Spleen (tissue), 13 donors: ENCODE measurements at places on chromosomes 5 and 9. TPM values are rescaled to one million over a fixed set of nuclear protein-coding genes. Genes with fewer than 3 reads are reported as not detected.

STXBP1 gene
- total RNA-seq: 26.0 TPM

ORM2 gene
- total RNA-seq: not detected

PIGO gene
- total RNA-seq: 21.0 TPM

ARHGEF28 gene
- 9.1 TPM for total RNA-seq

CTNND2 gene
- 22.3 TPM for total RNA-seq

GRCh38 chr5:172048170-172048422, 41.7 kb upstream of the FBXW11 start:
- DNase-seq: no peak

DNA sequence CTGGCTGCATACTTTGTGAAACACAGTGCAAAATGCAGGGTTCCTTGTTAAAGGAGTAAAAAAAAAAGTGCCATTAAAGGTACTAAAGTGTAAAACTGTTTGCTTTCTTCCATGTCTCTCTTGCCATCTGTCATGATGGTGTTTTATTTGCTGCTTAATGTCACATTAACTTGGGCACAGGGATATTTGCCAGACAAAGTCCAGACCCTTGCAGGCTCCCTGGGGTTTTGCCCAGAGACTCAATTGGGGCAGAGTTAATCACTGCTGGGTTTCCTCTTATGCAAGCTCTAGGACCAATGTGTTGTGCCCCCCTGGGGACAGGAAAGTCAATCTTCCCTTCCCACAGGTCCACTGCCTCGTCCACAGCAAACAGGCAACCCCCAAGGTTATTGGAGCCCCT, 274.3 kb upstream of the SGCD start:
- no peak for DNase-seq

DNA sequence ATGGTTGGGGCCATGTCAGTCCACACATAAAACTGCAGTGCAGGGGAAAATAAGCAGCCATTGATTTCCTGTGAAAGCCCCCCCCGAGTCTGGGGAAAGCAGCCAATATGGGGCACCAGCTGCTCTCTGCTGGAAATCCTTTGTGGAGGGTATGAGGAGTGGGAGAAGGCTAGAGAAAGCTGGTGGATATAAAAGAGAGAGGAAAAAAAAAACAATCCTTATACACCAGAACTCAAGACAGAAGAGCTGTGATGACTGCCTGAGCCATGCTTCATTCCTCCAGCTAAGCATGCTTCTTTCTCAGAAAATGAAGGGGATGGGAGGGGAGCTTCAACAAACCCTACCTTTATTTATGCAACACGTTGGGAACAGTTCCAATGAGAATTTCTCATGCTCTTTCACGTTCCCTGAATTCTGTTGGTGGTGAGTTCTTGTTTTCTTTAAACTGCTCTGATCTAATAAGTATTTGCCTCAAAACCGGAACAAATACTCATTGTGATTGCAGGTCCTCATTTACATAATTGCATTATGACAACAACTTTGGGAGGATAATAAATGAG, 688.0 kb upstream of the SEMA6A start:
- no peak for DNase-seq

DNA sequence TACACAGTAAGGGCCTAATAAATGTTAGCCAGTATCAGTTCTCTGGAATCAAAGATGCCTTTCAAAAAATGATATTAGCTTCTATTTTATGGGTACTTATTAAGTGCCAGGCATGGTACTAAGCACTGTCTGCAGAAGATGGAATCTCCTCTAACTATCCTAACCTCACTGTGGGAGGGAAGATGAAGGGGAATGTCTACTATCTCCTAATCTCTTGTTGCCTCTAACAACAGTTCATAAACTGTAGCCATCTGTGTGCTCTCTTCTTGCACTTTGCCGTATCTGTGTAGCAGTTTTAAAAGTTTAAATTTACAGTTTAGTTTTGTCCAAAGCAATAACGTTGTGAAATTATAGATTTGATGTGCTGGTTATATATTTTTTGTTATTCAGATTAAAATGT, 99.6 kb upstream of the CCDC112 start:
- no peak for DNase-seq

DNA sequence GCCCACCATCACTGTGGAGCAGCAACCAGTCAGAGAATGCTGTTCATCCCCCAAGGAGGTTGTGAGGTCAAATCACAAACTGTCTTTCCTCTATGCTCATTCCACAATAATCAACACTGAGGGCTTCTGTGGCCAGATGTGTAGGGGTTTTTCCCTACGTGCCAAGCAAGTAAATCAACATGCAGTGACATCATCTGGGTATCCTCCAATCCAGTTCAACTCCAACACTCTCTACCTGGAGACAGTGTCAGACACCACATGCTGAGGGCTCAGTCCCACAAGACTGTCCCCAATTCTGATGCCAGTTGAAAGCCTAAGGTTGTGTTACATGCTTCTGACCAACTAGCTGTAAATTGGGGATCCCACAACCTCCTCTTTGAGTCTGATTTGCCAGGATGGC, 57.3 kb upstream of the DMRT1 start:
- DNase-seq: no peak

DNA sequence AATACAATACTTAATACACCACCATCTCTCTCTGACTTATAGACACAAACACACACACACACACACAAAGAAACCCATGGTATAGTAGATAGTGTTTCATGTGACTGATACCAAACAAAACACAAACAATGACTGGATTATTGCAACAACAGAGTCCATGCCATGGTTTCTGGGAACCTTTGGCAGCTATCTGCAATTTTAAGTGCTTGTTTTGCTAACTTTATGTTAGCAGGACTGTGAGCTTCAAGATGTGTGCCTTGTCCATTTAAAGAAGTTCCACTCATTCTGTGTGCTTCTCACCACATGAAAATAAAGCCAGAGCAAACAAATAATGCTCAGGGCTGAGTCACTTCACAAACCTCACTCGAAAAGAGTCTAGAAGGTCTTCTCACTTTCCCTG, 15.1 kb upstream of the LURAP1L start:
- no peak for DNase-seq

DNA sequence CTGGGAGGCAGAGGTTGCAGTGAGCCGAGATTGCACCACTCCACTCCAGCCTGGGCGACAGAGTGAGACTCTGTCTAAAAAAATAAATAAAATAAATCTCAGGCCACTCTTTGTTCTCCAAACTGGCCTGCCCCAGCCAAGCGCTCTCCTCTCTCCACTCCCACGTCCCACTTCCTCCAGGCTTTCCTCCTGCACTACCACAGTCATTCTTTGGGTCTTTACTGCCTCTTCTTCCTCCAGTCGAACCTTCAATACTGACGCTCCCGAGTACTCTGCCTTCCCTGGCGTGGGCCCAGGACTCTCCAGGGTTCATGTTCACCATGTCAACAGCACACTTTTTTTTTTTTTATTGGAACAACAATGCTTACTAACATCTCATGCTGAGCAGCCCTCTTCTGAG, 23.9 kb downstream of the RNF130 start:
- DNase-seq: no peak

- DNase-seq: no peak
These were observed 69.3 kb upstream of the NIPAL4 start for GRCh38 chr5:157390551-157391297.

GRCh38 chr5:14954616-14955343, 83.2 kb upstream of the ANKH start:
- DNase-seq: no peak
